DND-41 (cell line): ENCODE measurements at places on chromosomes 3 and 15.
A peak's percentile ranks its signal among the peaks of the same experiment; 100 is the strongest.

DNA sequence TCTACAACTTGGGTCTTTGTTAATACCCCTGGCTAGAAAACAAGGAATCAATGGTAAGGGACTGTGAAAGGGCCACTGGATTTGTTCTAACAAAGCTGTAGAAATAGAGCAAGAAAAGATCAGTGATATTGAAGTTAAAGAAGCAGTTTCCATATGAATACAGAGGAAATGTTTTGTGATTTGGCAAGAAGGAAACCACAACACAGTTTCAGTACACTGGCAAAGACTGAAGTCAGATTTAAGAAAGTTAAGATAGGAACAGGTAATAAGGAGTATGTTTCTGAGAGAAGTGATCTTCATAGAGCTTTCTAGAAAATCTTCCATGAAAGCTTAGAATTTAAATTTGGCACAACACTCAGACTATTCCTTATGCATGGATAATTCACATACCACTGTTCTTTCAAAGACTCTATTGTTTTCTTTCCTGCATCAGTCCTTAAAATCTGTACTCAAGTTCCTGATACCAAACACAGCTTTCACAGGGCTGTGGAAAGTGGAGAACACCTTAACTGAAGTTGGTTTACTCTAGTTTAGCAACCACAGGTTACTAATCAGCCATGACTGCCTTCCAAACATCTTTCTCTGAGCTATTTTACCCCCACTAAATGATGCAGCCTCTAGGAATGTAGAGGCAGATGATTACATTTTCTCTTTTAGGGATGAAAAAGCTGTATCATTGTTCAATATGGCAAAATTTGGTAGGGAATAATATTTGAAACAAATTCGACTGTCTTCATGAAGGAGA is 32.4 kb upstream of the ALCAM start:
- H3K4me1 ChIP-seq: no peaks in the 10 kb centered on the region
- no peak for DNase-seq
- no peaks in the 10 kb centered on the region for H3K36me3 ChIP-seq
- H3K4me3 ChIP-seq: no peak overlapping the region

GRCh38 chr3:52529376-52530333 is 4.0 kb downstream of the NT5DC2 start:
- H3K27me3 ChIP-seq: no peaks in the 10 kb centered on the region
- no peak overlapping the region for H3K27ac ChIP-seq
- H3K36me3 ChIP-seq: no peaks in the 10 kb centered on the region
- DNase-seq: no peak

- no peak overlapping the region for H3K4me3 ChIP-seq
- DNase-seq: no peak
- H3K27ac ChIP-seq: no peak overlapping the region
- no peaks in the 10 kb centered on the region for H3K27me3 ChIP-seq
Observed at GRCh38 chr3:188383748-188384147, 229.8 kb downstream of the LPP start.

DNA sequence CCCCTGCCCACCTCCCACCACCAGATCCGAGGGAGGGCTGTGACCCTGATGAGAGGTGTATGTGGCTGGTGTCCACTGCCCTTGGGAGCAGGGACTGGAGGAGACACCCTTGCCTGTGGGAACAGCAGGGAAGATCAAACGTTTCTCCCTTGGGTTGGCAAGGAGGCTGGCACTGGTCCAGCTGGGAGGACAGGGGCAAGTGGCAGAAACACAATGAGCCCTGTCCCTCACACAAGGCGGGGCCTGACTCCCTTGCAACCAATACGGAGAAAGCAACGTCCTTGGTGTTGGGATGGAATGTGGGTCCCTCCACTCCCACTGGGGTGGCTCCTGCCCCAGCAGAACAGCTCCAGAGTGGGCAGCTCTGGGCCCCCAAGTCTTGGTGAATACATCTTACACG is 5.2 kb downstream of the HYAL2 start:
- no peak for DNase-seq
- H3K4me3 ChIP-seq: no peak overlapping the region
- H3K27me3 ChIP-seq: no peaks in the 10 kb centered on the region
- H3K4me1 ChIP-seq: peaks cover 39% of the 10 kb centered on the region

DNA sequence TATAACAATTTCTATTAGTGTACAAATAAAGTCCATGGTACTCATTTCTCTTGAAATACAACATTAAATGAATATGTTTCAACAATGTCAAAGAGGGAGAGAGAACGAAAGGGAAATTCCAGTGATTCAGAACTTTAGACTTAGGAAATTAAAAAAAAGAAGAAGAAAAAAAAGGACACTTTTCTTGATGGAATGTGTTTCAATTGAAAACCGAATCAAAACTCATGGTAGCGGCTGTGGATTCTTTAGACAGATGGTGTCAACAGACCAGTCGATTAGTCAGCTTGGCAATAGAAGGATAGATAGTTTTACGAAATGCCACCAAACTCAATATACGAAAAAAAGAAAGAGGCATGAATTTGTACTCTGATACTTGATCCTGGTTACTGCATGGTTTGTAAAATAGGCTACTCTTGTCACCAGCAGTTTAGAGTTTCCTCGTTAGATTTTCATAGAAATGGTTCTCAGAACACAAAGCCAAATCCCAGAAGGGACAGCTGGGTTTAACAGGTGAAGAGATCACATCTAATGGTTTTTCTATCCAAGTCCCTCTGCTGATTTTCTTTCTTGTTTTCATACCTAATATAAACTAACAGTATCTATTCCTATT is 793.5 kb downstream of the ROBO1 start:
- H3K27ac ChIP-seq: no peak overlapping the region
- H3K4me3 ChIP-seq: no peak overlapping the region
- no peaks in the 10 kb centered on the region for H3K4me1 ChIP-seq
- no peak for DNase-seq

GRCh38 chr15:36883713-36884517 is 216.4 kb downstream of the MEIS2 start:
- no peak overlapping the region for H3K27ac ChIP-seq
- H3K27me3 ChIP-seq: peaks cover 4% of the 10 kb centered on the region
- H3K36me3 ChIP-seq: no peaks in the 10 kb centered on the region
- H3K4me3 ChIP-seq: no peak overlapping the region
- peak; percentile 57 for DNase-seq
- no peaks in the 10 kb centered on the region for H3K4me1 ChIP-seq

GRCh38 chr15:41511899-41512369 is 1.7 kb downstream of the LTK start:
- no peaks in the 10 kb centered on the region for H3K27me3 ChIP-seq
- no peak overlapping the region for H3K4me3 ChIP-seq
- no peak overlapping the region for H3K27ac ChIP-seq
- H3K36me3 ChIP-seq: 0 out of 2 replicates have a peak, but pooled peaks cover under 1% of the 10 kb centered on the region
- DNase-seq: no peak
- H3K4me1 ChIP-seq: no peaks in the 10 kb centered on the region

DNA sequence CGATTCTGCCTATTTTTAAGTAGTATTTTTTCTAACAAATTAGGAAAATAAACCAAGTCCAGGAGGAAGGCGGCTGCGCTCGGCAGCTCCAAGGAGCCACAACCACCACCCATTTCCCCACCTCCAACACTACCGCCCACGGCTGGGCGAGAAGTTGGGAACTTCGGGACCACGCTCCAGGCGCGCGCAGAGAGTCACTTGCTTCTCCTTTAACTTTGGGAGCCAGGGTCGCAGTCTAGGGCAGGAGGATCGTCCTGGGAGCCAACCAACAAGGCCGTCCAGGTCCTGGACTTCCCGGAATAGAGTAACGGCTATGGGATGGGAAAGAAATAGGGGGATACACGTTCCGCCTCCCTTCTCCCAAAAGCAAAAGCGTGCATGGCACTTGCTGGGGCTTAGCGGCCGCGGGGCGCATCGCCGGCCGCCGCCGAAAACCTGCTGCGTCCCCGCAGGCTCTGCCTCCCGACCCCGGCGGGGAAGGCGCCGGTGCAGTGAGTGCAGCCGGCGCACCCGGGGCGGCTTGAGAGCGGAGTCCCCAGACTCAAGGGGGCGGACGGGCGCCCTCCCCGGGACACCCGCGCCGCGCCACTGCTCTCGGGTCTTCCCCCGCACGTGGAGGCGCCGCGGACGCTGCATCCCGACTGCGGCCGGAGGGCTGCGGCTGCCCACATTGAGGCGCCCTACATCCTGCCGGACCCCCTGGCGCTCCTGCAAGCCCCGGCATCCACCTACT is 699 bp downstream of the MEGF11 start:
- peaks cover 30% of the 10 kb centered on the region for H3K27me3 ChIP-seq
- H3K36me3 ChIP-seq: no peaks in the 10 kb centered on the region
- H3K4me1 ChIP-seq: no peaks in the 10 kb centered on the region
- H3K4me3 ChIP-seq: no peak overlapping the region
- no peak for DNase-seq
- H3K27ac ChIP-seq: no peak overlapping the region

DNA sequence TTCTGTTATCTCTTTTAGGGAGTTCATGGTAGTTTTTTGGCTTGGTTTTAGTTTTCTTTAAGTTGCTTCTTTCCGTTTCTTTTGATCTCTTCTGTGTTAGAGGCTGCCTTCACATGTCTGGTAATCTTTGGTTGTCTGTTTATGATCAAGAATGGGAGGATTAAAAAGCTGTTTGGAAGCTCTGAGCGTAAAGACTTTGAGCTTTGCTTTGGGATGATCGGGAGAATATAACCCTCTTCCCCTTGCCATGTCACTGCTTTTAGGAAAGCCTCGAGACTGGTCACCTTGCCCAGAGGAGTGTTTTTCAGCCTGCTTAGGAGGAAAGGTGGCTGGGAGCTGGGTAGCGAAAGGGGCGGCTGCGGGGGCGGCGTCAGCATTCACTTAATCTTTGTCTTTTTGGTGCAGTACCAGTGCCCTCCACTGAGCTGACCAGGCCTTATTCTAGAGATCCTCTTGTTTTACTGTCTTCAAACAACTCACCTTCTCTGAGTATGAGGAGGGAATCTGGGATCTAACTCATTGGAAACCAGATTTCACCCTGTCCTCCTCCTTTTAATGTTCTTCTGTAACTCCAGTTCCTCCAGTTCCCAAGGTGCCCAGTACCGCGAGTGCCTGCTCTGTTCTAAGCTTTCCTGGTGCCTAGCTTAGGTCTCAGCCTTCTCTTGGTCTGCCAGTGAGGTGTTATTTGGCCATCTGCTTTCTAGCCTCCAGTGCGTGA is 15.5 kb downstream of the TATDN2 start:
- no peaks in the 10 kb centered on the region for H3K27me3 ChIP-seq
- DNase-seq: peak; percentile 29
- peaks cover 93% of the 10 kb centered on the region for H3K36me3 ChIP-seq
- peaks cover 11% of the 10 kb centered on the region; the same call in 1 of the 2 replicates for H3K4me1 ChIP-seq
- 0 out of 2 replicates have a peak overlapping the region, but pooled peaks have one; percentile 5 for H3K27ac ChIP-seq
- H3K4me3 ChIP-seq: no peak overlapping the region

DNA sequence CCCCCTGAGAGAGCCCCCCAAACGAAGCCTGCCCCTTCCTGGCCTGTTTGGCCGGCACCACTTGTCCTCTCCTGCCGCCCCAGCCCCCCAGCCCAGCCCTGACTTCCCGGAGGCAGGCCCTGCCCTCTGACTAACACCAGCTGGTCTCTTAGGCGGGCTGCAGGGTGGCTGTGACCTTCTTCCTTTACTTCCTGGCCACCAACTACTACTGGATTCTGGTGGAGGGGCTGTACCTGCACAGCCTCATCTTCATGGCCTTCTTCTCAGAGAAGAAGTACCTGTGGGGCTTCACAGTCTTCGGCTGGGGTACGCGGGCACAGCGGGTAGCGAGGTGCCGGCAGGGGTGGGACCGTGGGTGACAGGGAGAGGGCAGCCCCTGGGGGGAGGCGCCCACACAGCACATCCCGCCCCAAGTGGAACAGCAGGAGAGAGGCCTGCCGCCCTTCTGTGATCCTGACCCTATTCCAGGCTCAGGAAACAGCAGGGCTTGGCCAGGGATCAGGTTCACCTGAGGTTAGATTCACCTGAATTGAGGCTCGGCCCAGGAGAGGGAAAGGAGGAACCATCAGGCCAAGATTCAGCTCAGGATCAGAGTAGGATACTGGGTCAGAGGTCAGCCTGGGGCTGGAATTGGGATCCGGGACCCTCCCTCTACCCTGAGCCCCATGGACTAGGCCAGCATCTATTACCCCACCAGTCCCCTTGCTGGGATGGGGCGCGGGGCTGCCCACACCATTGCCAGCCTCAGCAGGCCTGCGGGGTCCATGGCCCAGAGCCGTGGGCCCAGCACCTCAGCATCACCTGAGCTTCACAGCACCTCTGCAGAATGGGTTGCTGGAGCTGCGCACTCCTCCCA is 21.9 kb downstream of the PTH1R start:
- no peak overlapping the region for H3K27ac ChIP-seq
- no peaks in the 10 kb centered on the region for H3K27me3 ChIP-seq
- no peaks in the 10 kb centered on the region for H3K36me3 ChIP-seq
- no peak for DNase-seq
- H3K4me3 ChIP-seq: no peak overlapping the region
- H3K4me1 ChIP-seq: no peaks in the 10 kb centered on the region

GRCh38 chr3:179811321-179812095 is 158.7 kb downstream of the USP13 start:
- H3K4me3 ChIP-seq: no peak overlapping the region
- peak; percentile 59 for DNase-seq
- H3K27me3 ChIP-seq: no peaks in the 10 kb centered on the region
- H3K36me3 ChIP-seq: peaks cover 68% of the 10 kb centered on the region
- H3K27ac ChIP-seq: peak overlapping the region; percentile 10; the same call in 1 of the 2 replicates
- no peaks in the 10 kb centered on the region for H3K4me1 ChIP-seq

- H3K27me3 ChIP-seq: no peaks in the 10 kb centered on the region
- no peak overlapping the region for H3K27ac ChIP-seq
- peak; percentile 24 for DNase-seq
- no peaks in the 10 kb centered on the region for H3K4me1 ChIP-seq
- H3K4me3 ChIP-seq: no peak overlapping the region
Observed at GRCh38 chr15:64686130-64686735, 89.2 kb downstream of the RBPMS2 start.

DNA sequence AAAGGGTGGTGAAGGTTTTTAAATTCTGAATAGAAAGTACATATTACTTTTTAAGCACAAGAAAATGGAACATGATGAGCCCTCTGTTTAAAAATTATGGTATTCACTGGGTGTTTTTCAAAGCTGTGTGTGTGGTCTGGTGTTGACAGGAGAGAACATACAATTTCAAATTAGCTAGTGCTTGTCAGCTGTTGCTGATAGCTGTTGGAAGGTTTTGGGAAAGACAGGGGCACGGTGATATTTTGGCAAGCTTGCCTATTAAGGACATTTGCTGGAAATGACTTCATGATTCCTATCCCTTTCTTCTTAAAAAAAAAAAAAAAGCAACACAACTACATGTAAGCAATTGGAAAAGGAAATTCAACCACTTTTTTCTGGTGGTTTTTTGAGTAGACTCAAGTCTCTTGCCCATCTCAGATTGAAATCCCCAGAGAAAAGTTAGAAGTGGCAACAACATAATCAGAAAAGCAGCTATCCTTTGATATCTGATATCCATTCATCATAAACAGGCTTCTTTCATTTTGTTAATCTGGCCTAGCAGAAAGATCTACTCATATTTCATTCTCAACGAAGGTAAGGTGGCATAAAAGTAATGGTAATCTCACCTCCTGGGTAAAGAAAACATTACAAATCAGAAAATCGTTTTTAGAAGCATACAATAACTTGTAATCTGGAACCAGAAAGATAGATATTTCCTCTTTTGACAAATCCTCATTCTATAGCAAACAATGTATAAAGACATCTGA is 130.0 kb downstream of the RBMS3 start:
- H3K36me3 ChIP-seq: no peaks in the 10 kb centered on the region
- no peak overlapping the region for H3K4me3 ChIP-seq
- no peak for DNase-seq
- H3K4me1 ChIP-seq: peaks cover 33% of the 10 kb centered on the region
